ENCODE measurements at places on chromosomes 7 and 10.

- DNase-seq = no peak
Measured at GRCh38 chr7:32045228-32045627, 25.0 kb downstream of the PDE1C start.

DNA sequence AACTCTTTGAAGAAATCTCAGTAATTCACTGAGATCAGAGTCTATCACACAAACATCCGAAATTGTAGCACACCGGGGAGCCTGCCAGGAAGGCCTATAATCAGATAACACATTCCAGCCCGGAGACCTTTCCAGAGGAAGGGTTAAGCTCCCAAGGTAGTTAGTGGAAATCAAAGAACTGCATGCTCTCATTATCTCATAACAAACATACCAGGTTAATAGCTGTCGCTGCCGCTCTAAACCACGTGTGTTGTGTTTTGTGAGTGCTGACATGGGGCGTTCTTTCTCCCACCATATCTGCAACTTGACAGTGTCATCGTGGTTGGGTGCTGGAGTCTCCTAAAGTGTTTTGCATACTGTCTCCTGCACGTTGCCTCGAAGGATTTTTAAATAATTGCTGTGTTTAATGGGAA lies 120.7 kb upstream of the CARD11 start:
- DNase-seq = no peak

- no peak for DNase-seq
Measured at GRCh38 chr10:32142646-32143045, 86.4 kb upstream of the KIF5B start.

DNA sequence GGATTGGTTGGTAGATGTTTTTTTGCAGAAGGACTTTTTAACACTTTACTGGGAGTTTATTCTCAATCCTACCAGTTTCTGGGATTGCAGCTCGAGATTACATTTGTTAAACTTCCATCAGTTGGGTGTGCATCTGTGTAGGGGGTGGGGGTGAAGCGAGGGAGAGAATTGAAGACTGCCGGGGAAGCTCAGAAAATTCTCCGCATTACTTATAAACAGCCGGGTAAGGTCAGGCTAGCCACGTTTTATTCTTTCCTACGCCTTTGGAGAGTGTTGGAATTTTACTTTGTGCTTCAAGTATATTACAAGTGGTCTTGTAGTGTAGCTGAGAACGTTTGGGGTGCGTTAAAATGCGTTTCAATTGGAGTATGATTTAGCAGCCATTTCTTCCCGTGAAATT lies 1.1 kb downstream of the PALS2 start:
- DNase-seq = no peak

GRCh38 chr10:131615150-131615549 lies 285.7 kb upstream of the PPP2R2D start:
- no peak for DNase-seq

DNA sequence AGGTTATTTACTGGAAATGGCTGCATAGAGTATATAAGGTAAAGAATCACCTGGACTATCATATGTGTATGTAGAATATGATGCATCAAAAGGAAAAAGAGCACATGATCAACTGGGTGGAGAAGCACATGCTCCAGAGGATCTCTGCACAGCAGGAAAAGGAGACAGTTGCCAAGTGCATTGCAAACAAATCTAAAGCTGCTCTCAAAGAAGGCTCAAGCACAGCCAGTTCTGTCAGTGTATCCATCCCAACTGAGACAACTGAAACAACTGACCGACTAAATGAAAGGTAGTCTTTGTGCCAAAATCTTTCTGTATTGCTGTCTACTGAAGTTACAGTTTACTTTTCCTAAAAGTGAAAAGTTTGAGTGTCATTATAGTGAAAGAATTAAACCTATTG lies 83.2 kb upstream of the SGCE start:
- no peak for DNase-seq

DNA sequence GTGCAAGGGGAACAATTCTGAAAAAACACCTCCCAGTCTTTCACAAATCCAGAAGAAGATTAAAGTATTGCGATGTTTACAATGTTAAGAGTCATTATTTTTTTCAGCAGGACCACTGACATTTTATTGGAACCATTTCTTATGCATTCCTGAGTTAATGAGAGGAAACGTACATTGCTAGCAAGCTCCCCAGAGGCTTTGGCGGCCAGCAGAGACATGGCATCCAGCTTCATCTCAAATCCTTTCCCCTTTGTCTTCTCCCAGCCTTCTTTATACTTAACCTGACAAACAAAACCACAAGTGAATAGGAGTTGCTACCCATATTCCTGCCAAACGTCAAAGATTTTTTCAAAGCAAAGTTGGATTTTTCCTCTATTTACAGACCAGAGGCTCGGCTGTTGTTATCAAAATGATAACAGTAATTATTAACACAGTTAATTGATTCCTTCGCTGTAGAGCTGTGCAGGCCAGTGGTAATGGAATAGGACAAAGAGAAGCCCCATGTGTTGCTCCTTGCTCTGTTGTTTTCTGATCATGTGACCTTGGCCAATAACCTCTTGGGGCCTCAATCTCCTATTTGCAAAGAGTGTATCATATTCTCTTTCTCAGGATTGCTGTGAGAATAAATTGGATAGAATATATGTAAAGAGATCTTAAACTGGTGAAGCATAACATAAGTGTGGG lies 32.0 kb downstream of the NRAP start:
- no peak for DNase-seq

GRCh38 chr7:98945852-98946251 lies 67.5 kb downstream of the TRRAP start:
- DNase-seq = no peak

GRCh38 chr10:47248386-47249090 lies 51.5 kb upstream of the GDF10 start:
- no peak for DNase-seq

DNA sequence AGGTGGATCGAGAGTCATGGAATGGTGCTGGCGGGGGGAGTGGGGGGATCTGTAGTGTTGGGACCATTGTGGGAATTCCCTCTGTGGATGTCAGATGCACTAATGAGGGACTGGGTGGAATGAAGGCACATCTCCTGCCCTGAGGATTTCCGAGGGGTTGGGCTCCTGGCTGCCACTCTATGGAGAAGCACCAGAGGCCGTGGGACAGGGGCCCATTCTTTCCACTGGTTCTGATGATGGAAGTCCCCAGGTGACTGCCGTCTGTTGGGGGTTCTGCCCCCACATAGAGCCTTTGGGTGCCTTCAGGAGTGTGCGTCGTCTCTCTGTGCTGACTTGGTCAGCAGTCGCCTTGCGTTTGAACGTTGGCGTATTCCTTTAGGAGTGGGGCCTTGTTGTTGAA lies 202.9 kb downstream of the GLRX3 start:
- DNase-seq = no peak

DNA sequence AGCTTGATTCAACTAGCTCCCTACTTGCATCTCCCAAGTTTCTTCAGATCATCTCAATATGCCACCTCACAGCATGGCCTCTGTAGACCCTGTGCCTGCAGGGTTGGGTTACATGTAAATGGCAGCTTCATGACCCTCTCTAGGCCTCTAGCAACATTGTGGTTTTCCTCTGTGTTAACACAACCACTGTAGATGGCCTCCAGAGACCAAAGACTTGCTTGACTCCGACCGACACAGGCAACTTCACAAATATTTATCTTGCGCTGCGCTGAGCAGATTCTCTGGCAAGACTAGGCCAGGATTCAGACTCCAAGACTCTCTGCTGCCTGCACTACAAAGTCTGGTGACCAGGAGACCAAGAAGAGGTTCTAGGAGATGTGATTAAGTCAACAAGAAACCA lies 75.9 kb downstream of the CNOT4 start:
- no peak for DNase-seq

GRCh38 chr10:44990965-44991364 lies 9.8 kb upstream of the ZNF22 start:
- no peak for DNase-seq

DNA sequence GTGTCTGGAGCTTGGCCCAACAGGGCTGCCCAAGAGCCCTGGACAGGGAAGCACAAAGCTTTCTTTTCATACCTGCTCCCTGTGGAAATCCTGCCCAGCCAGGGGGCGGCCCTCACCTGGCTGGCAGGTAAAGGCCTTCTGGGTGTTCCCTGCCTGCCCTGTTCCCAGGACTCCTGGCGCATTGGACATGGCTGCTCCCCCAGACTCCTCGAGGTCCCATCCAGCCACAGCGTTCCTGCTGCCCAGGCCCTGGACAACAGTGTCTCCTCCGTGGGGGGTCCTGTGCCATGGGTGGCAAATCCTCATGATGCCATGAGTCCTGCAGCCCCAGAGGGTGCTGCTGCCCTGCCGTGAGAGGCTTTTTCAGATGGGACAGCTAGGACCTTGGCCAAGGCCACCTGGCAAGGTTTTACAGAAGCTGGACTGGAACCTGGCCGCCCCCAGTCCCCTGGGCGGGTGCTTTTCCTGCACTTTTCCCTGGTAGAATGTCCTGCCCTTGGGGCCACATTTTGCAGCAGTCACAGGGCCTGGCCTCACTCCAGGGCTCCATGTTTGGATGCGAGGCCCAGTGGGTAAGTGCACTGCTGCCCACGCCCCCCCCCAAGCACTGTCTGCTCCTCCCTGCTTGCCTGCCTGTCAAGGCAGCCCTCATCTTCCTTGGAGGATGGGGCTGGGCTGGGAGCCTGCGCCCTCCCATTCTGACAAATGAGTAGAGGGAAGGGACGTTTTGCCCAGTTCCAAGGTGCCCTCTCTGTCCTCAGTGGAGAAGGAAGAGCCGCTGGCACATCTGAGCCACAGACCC lies 60.7 kb downstream of the LHPP start:
- DNase-seq = no peak

GRCh38 chr10:35565602-35566081 lies 39.5 kb upstream of the GJD4 start:
- no peak for DNase-seq

DNA sequence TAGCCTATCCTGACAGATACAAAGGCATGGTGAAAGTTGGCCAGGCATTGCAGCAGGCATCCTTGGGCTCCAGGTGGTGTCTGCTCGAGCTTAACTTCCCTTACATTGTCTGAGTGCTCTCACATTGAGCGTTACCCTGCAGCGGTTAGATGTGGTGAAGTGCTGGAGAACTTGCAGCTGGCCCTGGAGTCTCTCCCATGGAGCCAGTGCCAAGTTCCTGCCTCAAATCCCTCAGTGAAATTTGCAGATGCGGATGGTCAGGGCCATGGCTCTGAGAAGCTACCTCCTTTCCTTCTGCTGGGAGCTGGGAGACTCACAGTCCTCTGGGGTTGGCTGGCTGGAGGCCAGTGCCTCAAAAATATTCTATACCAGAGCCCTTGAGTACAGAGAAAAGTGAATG lies 3.3 kb upstream of the ZNF746 start:
- DNase-seq = no peak

GRCh38 chr10:121879476-121879875 lies 48.4 kb downstream of the ATE1 start:
- no peak for DNase-seq

DNA sequence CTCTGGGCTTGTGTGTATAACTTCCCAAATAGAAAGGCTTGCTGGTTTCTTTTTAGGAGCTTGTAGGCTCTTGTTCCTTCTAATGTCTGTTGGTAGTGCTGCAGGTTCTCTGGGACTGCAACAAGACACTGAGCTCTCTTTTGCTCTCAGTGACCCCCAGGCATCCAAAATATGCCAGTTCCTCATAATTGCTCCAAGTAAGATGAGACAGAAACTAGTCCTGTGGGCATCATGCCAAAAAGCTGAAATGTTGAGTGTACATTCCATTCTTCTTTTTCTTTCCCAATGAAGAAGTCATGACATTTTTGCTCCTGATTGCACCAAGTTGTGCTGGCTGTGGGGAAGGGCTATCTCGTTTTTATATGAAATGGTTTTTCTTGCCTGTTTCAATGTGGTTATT lies 7.1 kb upstream of the BTBD16 start:
- DNase-seq = no peak

GRCh38 chr10:132184816-132185593 lies 1.7 kb upstream of the DPYSL4 start:
- no peak for DNase-seq

DNA sequence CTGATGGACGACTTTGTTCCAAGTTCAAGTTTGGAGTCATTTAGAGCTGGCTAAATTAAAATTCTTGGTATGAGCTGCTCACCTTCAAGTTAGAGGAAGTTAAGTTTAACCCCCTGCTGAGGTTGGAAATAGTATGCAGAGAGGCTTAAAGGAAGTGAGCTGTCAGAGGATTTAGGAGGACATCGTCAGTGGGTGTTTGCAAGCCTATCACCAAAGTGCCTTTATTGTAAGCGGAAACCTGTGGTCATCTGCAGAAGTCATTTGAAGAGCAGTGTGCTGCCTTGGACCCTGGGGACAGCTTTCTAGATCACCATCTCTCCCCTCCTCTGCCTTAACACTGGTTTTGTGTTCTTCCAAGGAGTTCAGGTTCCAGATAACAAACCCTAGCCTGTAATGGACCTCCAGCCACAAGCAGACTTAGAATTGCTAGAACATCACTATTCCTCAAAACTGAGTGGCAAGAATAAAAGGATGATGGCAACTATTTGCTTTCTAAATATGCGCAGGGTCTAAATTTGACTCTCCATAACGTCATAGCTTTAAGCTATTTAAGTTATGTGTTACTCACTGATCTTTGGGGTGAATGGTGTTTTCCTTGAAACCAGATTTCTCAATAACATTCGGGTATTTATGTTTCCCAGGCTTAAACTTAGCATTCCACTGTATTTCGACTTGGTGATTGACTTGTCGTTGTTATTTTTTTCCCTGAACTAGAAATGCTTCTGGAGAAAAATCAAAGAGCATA lies 93.4 kb downstream of the SLC39A12 start:
- no peak for DNase-seq

DNA sequence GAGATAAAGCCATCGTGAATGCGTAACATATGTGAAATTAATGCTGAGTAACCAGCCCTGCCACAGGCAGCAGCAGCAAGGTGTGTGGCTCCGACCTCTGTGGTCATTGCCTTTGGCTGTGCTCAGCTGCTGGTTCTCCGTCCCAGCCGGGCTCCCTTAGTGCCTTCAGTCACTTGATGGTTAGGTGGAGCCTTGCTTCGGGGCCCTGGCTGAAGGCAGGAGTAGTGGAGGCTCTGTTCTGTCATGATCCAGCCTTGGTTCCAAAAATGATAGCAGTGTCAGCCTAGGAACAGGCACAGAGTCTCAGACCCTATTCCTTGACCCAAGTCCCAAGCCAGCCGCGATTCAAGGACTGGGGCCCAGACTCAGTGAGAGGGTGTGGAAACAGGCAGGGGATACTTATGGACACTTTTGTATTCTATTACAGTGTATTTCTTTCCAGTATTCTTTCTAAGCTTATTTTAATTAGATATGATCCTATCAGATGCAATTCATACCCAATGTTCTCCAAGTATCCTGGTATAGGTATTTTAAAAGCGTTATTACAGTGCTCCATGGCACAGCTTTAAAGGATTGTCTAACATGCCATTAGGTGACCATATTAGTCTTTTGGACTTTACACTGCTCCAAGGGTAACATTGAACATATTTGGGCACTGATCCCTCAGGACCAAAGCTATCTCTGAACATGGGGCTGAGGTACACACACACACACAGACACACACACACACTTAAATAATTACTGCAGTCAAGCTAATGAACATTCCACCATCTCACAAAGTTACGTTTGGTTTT lies 9.0 kb downstream of the SCART1 start:
- DNase-seq = no peak

DNA sequence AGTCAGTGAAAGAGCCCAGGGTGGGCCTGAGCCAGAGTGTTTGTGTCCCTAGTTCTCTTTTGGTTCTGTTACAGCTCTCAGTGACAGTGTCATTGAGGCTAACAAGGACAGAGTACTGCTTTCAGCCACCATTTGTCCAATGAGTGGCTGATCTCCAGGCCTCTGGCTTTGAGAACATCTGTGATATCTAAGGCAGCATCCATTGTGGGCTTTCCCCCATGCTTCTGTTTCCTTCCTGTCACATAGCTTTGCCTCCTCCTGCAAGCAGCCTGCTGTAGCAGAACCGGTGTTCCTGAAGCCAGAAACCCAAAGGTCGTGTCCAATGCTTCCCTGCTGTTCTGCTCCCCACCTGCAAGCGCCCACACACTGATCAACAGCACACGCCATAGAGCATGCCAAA lies 68.4 kb downstream of the IKZF1 start:
- DNase-seq = no peak

Data from stimulated activated CD8-positive, alpha-beta memory T cell treated with anti-CD3 and anti-CD28 coated beads, Interleukin-7, amount 100 ng/mL, for 24 hours (primary cell).